Articular chondrocyte of knee joint (primary cell): ENCODE measurements at places on chromosomes 5 and 9. TPM values are rescaled to one million over a fixed set of nuclear protein-coding genes. Genes with fewer than 3 reads are reported as not detected.

Gene WDR38
- total RNA-seq: not detected in 2 replicates

Gene SERF1A
- total RNA-seq: 8.4 and 9.8 TPM in 2 replicates

Gene PTGS1
- total RNA-seq: 2.8 and 7.4 TPM in 2 replicates

Gene FAM221B
- total RNA-seq: not detected in 2 replicates

Gene UAP1L1
- 15.6 and 22.1 TPM in 2 replicates for total RNA-seq

Gene IFNK
- total RNA-seq: not detected in 2 replicates

Gene TNFSF8
- total RNA-seq: not detected in 2 replicates

Gene TUSC1
- 7.7 and 9.3 TPM in 2 replicates for total RNA-seq

Gene SWI5
- total RNA-seq: 20.1 and 22.7 TPM in 2 replicates

Gene TXNDC8
- not detected in 2 replicates for total RNA-seq

Gene RLN2
- not detected in 2 replicates for total RNA-seq

Gene LRRTM2
- total RNA-seq: 3.0 and 7.9 TPM in 2 replicates

Gene SLC23A1
- total RNA-seq: not detected in 2 replicates

Gene ANGPTL2
- 51.1 and 64.2 TPM in 2 replicates for total RNA-seq

Gene ANXA1
- 801 and 829 TPM in 2 replicates for total RNA-seq

Gene NRARP
- total RNA-seq: 0.13 and 0.22 TPM in 2 replicates

Gene FOXD4L3
- total RNA-seq: not detected in 2 replicates

Gene MACROH2A1
- total RNA-seq: 123 and 130 TPM in 2 replicates

Gene IFNW1
- not detected in 2 replicates for total RNA-seq

Gene TMEM252
- not detected in 2 replicates for total RNA-seq

Gene ECM2
- 52.8 and 61.9 TPM in 2 replicates for total RNA-seq

Gene RETREG1
- 24.4 and 34.9 TPM in 2 replicates for total RNA-seq

Gene GBA2
- 25.0 and 31.8 TPM in 2 replicates for total RNA-seq

Gene MYOT
- not detected in 2 replicates for total RNA-seq

Gene TAF11L4
- not detected in 2 replicates for total RNA-seq
